ENCODE measurements at places on chromosomes 16 and 17.
A peak's percentile ranks its signal among the peaks of the same experiment; 100 is the strongest.

- no peak overlapping the region for H3K4me3 ChIP-seq
- H3K27ac ChIP-seq = no peak overlapping the region
Observed at GRCh38 chr16:87369117-87369765, 14.3 kb downstream of the FBXO31 start.

DNA sequence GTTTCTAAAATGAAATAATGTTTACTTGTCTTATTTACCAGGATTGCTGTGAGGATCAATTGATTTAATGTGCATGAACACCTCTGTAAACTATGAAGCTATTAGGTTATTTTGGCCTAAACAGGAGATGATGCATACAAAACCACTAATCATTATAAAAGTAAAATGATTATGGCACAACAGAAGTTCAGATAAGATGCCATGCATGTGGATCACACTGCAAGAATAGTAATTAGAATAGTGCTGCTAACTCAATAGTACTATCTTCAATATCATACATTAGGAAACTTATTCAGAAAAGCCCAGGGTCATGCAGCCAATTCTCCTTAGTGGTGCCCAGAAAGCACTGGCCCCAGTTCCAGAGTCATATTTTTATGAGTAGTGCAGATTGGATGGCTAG lies 66.9 kb downstream of the TMEM100 start:
- no peak overlapping the region for H3K4me3 ChIP-seq
- H3K27me3 ChIP-seq = no peaks in the 10 kb centered on the region
- DNase-seq = no peak
- no peaks in the 10 kb centered on the region for H3K36me3 ChIP-seq
- H3K27ac ChIP-seq = no peak overlapping the region
- no peaks in the 10 kb centered on the region for H3K4me1 ChIP-seq

DNA sequence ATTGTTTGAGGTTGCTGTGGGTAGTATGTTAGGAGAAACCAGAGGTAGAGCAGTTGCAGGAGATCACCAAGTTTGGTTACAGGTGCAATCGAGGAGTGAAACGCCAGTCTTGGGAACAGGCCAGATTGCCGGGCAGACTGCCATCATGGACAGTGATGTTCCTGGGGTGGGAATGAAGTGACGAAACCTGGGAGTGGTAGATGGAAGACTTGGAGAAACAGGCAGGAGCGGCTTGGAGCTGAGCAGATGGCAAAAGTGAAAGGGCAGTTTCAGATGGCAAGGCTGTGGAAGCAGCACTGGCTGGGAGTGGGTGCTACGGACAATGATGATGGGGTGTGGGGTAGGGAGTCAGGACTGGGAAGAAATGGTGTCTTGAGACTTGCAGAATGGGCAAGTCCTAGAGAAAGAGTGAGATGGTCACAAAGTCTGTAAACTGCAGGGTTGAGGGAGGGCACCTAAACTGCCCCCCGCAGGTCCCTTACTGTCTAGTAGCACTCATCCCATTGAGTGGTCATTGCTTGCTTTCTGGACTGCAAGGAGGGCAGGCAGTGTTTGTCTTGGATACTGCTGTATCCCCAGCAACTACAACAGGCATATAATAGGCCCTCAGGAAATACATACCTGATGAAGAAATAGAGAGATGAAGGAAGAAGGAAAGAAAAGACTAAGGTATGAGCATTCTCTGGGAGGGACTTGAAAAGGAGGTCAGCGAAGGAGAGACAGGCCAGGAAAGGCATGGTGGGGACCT lies 29.5 kb upstream of the ULK2 start:
- peaks cover 19% of the 10 kb centered on the region for H3K4me1 ChIP-seq
- H3K36me3 ChIP-seq = no peaks in the 10 kb centered on the region
- DNase-seq = no peak
- H3K27me3 ChIP-seq = no peaks in the 10 kb centered on the region
- H3K4me3 ChIP-seq = no peak overlapping the region

- no peaks in the 10 kb centered on the region for H3K27me3 ChIP-seq
- peaks cover 24% of the 10 kb centered on the region for H3K4me1 ChIP-seq
- DNase-seq = no peak
- H3K4me3 ChIP-seq = no peak overlapping the region
- H3K27ac ChIP-seq = no peak overlapping the region
- H3K36me3 ChIP-seq = no peaks in the 10 kb centered on the region
Observed at GRCh38 chr16:87515475-87516330, 22.9 kb upstream of the ZCCHC14 start.

DNA sequence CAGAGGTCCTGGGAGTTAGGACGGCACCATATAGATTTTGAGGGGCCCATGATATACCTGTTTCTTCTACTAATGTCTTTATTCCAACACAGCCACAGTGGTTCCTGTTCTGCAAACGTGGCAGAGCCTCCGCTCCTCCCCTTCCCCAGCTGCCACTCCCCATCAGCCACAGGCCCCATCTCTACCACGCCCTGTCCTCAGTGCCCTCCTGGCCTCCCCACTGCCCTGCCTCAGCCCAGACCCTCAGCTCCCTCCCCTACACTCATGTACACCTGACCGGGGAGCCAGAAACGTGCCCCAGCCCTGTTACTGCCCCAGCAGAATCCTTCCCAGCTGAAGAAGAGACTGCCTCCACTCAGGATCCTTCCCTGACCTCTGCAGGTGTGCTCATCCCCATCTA lies 11.9 kb upstream of the RBFOX3 start:
- no peaks in the 10 kb centered on the region for H3K36me3 ChIP-seq
- DNase-seq = no peak
- no peaks in the 10 kb centered on the region for H3K27me3 ChIP-seq
- no peak overlapping the region for H3K4me3 ChIP-seq

- H3K4me1 ChIP-seq = peaks cover 20% of the 10 kb centered on the region
- H3K27ac ChIP-seq = no peak overlapping the region
- no peaks in the 10 kb centered on the region for H3K36me3 ChIP-seq
- H3K4me3 ChIP-seq = peak overlapping the region; percentile 35
- H3K27me3 ChIP-seq = no peaks in the 10 kb centered on the region
- no peak for DNase-seq
Observed at GRCh38 chr16:56643080-56643778, 4.8 kb downstream of the MT1A start.

DNA sequence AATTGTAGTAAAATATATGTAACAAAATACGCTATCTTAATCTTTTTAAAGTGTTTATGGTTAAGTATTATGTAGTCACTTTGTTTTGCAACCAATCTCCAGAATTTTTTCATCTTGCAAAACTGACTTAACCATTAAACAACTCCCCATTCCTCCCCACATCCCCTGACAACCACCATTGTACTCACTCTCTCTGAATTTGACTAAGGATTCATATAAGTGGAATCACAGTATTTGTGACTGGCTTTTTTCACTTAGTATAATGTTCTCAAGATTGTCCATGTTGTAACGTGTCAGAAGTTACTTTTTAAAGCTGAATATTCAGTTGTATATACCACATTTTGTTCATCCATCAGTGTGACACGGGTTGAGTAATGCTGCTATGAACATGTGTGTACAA lies 10.6 kb downstream of the ORC6 start:
- no peak overlapping the region for H3K4me3 ChIP-seq
- no peak overlapping the region for H3K27ac ChIP-seq
- no peaks in the 10 kb centered on the region for H3K4me1 ChIP-seq
- H3K36me3 ChIP-seq = no peaks in the 10 kb centered on the region
- H3K27me3 ChIP-seq = no peaks in the 10 kb centered on the region

DNA sequence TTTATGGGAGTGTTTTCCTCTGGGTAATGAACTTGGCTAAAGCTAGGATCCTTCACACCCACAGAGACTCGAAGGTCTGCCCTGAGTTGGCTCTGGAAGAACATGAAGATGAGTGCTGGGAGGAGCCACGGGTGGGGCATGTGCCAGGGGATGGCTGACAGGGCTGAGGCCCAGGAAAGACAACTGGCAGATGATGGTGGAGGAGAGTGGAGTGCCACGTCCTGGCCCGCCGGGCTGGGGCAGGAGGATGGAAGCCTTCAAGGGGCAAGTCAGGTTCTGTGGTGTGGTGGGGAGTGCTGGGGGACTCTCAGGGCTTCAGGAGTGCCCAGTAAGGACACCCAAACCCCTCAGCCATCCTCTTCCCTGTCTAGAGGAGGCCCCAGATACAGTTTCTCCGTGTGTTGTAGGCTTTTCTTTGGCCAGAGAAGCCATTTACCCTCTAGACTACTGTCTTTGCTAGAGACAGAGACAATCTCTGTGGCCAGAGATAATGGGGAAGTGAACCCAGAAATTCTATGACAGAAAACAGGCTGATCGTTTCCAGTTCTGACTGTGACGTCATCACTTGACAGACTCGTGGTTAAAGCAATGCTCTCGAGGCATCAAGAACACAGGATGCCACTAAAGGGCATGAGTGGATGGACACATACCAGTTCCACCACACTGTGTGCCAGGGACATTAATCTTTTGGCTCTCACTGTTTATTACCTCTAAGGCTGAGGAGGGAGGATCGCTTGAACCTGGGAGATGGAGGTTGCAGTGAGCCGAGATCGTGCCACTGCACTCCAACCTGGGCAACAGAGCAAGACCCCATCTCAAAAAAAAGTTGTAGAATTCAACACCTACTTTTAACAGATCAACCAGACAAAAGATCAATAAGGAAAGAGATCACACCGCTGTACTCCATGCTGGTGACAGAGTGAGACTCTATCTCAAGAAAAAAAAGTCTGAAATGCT lies 18.6 kb upstream of the SLC5A10 start:
- no peaks in the 10 kb centered on the region for H3K4me1 ChIP-seq
- H3K27ac ChIP-seq = no peak overlapping the region
- H3K27me3 ChIP-seq = no peaks in the 10 kb centered on the region

- H3K27me3 ChIP-seq = no peaks in the 10 kb centered on the region
- no peaks in the 10 kb centered on the region for H3K4me1 ChIP-seq
- no peaks in the 10 kb centered on the region for H3K36me3 ChIP-seq
- DNase-seq = no peak
Observed at GRCh38 chr17:16243385-16243784, 26.4 kb downstream of the PIGL start.

GRCh38 chr17:61734466-61734865 lies 128.9 kb downstream of the BRIP1 start:
- no peak overlapping the region for H3K4me3 ChIP-seq
- no peaks in the 10 kb centered on the region for H3K27me3 ChIP-seq
- H3K4me1 ChIP-seq = no peaks in the 10 kb centered on the region
- no peaks in the 10 kb centered on the region for H3K36me3 ChIP-seq
- no peak overlapping the region for H3K27ac ChIP-seq

DNA sequence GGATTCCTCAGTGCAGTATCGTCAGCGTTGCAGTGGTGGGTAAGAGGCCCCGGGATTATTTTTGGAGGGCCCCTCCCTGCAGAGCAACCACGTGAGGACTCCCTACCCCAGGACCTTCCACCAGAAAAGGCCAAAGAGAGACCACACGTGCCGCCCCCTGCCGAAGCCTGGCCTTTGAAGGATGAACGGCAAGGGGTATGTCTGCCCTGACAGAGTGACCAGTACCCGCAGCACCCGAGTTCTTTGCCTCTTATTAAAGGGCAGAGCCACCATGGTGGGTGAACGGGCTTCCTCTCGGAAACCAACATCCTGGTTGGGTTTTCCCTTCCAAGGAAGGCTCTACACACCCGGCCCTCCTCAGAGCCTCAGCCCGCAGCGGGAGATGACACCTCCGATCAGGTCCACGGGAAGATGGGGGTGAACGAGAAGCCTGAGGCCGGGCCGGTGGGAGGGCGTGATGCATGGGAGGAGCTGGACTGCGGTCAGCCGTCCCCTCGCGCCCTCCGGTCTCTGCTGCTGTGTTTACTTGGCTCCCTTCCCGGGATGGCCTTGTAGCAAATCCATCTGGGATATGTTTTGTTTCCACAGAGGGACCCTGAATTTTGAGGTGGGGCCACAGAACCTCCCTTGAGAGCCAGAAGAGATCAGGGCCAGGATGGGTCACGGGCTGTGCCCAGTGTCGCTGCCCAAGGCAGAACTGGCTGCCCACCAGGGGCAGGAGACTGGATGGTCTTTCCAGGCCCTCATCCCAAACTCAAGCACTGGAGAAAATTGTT lies 49.1 kb downstream of the TBC1D16 start:
- no peak overlapping the region for H3K4me3 ChIP-seq
- no peaks in the 10 kb centered on the region for H3K27me3 ChIP-seq
- peaks cover 33% of the 10 kb centered on the region for H3K4me1 ChIP-seq
- H3K36me3 ChIP-seq = no peaks in the 10 kb centered on the region

GRCh38 chr17:77266891-77267341 lies 126.1 kb downstream of the SEC14L1 start:
- H3K36me3 ChIP-seq = no peaks in the 10 kb centered on the region
- no peak overlapping the region for H3K4me3 ChIP-seq
- H3K27ac ChIP-seq = no peak overlapping the region
- H3K4me1 ChIP-seq = no peaks in the 10 kb centered on the region

DNA sequence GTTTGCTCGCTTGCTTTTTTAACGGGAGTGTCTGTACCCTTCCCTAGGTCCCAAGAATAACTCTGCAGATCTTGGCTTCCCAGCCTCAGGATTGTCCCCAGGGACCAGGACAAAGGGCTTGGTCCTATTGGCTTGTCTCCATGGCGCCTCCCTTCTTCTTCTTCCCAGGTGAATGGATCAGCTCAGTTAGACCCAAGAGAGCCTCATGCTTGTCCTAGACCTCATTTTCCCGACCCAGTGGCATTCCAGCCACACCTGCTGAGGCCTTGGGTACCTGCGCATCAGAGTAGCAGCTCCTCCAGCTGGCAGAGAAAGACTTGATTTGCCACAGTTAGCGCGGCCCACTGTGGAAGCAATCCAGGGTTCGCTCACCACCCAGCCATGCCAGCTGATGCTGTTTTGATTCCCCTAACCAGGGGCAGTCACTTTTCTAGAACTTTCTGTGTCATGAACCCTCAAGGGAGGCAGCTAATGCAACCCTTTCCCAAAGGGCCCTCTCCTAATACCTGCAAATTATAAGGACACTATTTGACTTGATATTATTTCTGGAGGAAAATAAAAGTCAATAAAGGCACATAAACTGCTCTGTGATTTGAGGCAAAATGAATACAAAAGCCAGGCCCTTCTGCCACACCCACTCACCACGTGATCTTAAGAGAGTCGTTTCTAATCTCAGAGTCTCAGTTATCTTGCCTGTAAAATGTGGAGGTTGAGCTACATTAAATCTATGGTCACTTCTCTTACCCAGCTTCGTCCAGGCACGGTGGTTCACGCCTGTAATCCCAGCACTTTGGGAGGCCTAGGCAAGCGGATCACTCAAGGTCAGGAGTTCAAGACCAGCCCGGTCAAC lies 13.9 kb downstream of the GPR142 start:
- no peaks in the 10 kb centered on the region for H3K36me3 ChIP-seq
- peak overlapping the region; percentile 67 for H3K27ac ChIP-seq
- peaks cover 20% of the 10 kb centered on the region for H3K4me1 ChIP-seq
- no peak overlapping the region for H3K4me3 ChIP-seq

DNA sequence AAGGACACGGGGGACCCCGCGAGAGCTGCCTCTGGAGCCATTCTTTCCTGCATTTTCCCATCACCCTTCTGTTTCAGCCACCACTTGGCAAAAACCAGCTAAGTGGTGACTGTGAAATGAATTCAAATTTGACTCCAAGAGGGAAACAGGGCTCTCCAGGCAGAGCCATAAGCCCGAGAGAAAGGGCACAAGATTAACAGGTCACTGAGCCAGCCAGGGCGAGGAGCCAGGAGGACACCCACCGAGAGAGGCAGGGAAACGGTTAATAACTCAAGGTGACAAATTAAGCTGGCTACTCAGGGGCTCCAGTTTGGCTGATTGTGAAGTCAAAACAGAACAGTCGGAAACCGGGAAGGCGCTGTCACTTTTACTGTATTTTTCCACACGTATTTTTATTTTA lies 67.8 kb upstream of the SOX9 start:
- DNase-seq = no peak
- no peaks in the 10 kb centered on the region for H3K36me3 ChIP-seq
- no peak overlapping the region for H3K27ac ChIP-seq
- H3K4me1 ChIP-seq = no peaks in the 10 kb centered on the region

- peaks cover 10% of the 10 kb centered on the region for H3K4me1 ChIP-seq
- no peaks in the 10 kb centered on the region for H3K27me3 ChIP-seq
- H3K4me3 ChIP-seq = no peak overlapping the region
Observed at GRCh38 chr17:41322094-41322902, 6.8 kb upstream of the KRTAP17-1 start.

- no peak overlapping the region for H3K27ac ChIP-seq
- H3K36me3 ChIP-seq = no peaks in the 10 kb centered on the region
- peaks cover 5% of the 10 kb centered on the region for H3K4me1 ChIP-seq
- no peak overlapping the region for H3K4me3 ChIP-seq
Observed at GRCh38 chr16:57544124-57544653, 1.7 kb downstream of the ADGRG5 start.

Measured in vagina (tissue), 2 donors.